Breast epithelium (tissue), 4 donors: ENCODE measurements at places on chromosomes 12 and 14. TPM values are rescaled to one million over a fixed set of nuclear protein-coding genes. Genes with fewer than 3 reads are reported as not detected.

- no peaks in the 10 kb centered on the region for H3K4me1 ChIP-seq
- H3K27me3 ChIP-seq: no peaks in the 10 kb centered on the region
- no peak overlapping the region for H3K4me3 ChIP-seq
- no peak overlapping the region for H3K27ac ChIP-seq
- H3K36me3 ChIP-seq: no peaks in the 10 kb centered on the region
- no peak for DNase-seq
Observed at GRCh38 chr14:22122829-22123560, 449.4 kb upstream of the OR4E1 start.

DNA sequence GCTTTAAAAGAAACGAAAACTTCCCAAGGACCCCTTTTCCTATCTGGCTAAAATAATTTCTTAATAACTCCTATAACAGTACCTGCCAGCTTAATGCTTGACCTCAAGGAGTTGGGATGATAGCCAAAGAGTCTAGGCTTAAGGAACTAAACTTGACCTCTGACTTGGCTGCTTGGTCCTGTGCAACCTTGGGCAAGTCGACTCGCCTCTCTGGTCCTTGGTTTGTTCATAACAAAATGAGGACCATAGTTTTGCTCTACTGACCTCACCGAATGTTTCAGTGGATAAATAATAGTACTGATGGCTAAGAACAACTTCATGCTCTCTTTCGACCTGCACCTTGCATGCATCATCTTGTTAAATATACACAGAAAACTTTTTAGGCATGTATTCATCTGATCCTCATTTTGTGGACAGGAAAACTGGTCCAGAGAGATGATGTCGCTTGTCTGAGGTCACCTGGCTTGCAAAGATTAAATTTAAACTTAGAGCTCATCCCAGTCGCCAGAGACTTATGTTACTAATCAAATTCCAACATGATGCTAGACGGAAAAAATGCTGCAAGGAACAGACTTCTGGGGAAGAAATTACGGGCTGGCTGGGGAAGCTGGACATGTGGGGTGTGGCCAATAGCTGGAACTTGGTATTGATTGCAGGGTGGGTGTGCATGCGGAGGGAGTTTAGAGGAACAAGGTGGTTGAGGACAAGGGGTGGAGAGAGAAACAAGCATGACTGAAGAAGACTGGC, 38.0 kb upstream of the WSCD2 start:
- no peaks in the 10 kb centered on the region for H3K36me3 ChIP-seq
- no peaks in the 10 kb centered on the region for H3K27me3 ChIP-seq
- H3K4me3 ChIP-seq: no peak overlapping the region
- no peak overlapping the region for H3K27ac ChIP-seq
- no peaks in the 10 kb centered on the region for H3K4me1 ChIP-seq

- no peak for DNase-seq
- H3K27ac ChIP-seq: no peak overlapping the region
- no peaks in the 10 kb centered on the region for H3K36me3 ChIP-seq
- no peaks in the 10 kb centered on the region for H3K27me3 ChIP-seq
- H3K4me1 ChIP-seq: no peaks in the 10 kb centered on the region
Observed at GRCh38 chr14:90905531-90905930, 89.3 kb upstream of the TTC7B start.

Gene CLEC12A
- total RNA-seq: 1.9 TPM

Gene AKAP6
- 9.1 TPM for total RNA-seq

Gene TCL1B
- total RNA-seq: not detected
